A549 treated with CpdA at 1 μM for 4 hours (cell line): ENCODE measurements at places on chromosomes 3 and 15. TPM values are rescaled to one million over a fixed set of nuclear protein-coding genes. Genes with fewer than 3 reads are reported as not detected.

SPINT1 gene
- total RNA-seq = 0.82 to 1.1 TPM (median 0.92 TPM) in 5 replicates

PAK6 gene
- total RNA-seq = 0.19 to 0.47 TPM (median 0.30 TPM) in 4 of 5 replicates, not detected in the other

NRG4 gene
- 0.73 to 2.2 TPM (median 1.4 TPM) in 5 replicates for total RNA-seq

BBS4 gene
- 17.6 to 24.0 TPM (median 18.2 TPM) in 5 replicates for total RNA-seq

SAMD7 gene
- total RNA-seq = not detected in 5 replicates

FSIP1 gene
- total RNA-seq = 0.47 to 1.1 TPM (median 0.65 TPM) in 5 replicates

FSD2 gene
- not detected in 5 replicates for total RNA-seq
